ENCODE measurements at places on chromosomes 16 and 17.

DNA sequence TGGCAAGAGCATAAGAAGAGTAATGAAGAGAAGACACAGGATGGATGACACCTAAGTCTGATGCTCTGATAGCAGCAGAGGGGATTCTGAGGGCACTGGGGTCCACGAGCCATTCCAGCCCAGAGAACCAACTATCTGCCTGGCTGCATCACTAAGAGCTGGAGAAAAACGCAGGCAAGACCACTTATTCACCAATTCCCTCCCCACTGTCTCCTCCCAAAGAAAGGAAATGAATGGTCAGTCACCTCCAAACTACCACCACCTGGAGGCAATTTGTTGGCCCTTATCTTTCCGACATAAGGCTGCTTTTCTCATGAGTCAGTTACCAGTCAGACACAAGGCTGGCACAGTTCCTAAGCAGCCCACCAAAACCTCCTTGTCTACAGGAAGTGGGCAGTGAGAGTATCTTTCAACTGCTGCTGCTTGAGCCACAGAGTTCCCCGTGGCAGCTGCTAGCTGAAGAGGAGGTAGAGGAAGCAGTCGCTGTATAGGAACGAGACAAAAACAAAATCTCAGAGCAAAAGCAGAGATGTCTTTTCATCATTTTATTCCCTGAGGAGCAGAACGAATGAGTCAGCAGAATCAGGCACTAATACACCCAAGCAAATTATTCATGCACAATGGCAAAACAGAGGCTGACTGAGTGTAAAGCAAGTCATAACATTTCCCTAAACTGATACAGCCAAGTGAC is 111.1 kb downstream of the SMG6 start:
- peak; percentile 47 for DNase-seq

- no peak for DNase-seq
Measured at GRCh38 chr17:50728881-50729765, 9.7 kb downstream of the LUC7L3 start.

DNA sequence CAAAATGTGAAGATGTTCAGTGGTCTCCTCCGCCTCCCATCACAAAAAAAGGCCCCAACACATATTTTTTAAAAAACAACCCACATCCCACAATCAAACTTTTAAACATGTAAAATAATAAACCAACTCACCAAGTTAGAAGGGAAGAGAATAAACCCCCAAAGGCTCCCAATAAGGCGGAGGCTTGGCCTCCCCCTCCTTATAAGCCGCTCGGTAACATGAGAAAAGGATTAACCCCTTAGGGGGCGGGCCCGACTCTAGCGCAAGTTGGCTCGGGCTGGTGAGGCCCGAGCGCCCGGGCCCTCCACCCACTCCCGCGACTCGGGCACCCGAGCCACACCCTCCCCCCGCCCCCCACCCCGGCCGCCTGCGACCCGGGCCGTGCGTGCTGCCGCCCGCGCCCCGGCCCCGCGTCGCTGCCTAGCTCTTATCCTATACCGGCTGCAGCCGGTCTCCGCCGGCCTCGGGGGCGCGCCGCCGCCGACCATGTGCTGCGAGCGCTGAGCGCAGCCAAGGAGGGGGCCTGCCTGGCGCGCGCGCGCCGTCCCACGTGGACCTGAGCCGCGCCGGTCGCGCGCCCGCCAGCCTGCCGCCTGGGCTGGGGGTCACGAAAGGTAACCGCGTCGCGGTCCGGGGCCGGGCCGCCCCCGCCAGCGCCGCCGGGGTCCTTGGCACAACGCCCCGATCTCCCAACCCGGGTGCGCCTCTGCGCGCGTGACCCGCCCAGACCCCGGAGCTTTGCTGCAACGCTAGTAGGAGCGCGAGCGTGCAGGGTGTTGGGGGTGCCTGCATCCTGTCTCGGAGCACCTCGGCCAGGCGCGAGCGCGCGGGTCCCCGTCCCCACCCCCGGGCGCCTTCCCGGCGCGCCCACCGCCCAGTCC is at the start of the genes ARSG and SLC16A6:
ARSG (plus strand) TSS at position 541 of the 881 bp plus-strand sequence. CDS start 15,999 bp downstream, outside the sequence.
SLC16A6 (minus strand) TSS at position 173 of the 881 bp plus-strand sequence. CDS start 12,807 bp downstream, outside the sequence.
- peak; percentile 85 for DNase-seq

DNA sequence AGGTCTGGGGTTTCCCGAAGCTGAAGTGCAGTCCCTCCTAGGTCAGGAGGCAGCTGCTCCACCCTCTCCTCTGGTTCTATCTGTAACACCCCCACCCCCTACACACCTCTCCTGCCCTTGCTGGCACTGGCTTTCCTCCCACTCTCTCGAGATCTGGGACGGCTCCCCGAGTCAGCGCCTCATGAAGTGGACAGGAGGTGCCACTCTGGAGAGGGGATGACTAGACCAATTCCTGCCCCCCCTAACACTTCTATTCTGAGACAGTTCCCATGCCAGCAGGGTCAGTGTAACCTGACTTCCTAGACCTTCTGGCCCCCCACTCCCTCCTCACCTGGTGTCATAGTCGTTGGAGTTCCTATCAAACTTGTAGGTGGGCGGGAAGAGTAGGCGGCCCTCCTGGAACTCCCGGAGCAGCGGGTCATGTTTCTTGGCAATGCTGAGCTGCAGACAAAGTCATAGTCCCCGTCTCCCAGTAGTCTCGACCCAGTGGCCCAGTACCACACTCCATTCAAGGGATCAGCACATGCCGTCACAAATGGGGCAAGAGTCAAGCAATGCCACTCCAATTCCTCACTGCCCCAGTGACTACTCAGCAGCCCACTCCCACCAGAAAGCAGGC is 9.7 kb downstream of the INPP5K start:
- no peak for DNase-seq

GRCh38 chr16:75197522-75198134 is 9.3 kb downstream of the CTRB2 start:
- peak; percentile 40 for DNase-seq

DNA sequence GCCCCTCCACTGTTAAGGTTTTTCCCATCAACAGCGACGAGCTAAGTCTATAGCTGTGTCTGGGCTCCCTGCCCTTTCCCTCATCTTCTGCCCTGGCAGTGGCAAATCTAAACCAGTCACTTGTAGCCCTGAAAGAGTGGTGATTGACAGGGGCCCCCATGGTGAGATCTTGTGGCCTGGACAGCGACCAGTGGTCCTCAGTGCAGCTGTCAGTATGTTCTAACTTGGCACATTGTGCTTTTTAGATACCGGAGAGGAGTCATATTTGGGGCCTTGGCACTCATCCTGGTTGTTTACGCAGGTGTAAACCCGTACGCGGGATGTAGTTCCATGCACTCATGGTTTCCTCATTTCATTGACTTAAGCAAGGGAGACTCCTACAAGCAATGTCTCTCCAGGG is 57.5 kb upstream of the ARHGAP44 start:
- DNase-seq = no peak

DNA sequence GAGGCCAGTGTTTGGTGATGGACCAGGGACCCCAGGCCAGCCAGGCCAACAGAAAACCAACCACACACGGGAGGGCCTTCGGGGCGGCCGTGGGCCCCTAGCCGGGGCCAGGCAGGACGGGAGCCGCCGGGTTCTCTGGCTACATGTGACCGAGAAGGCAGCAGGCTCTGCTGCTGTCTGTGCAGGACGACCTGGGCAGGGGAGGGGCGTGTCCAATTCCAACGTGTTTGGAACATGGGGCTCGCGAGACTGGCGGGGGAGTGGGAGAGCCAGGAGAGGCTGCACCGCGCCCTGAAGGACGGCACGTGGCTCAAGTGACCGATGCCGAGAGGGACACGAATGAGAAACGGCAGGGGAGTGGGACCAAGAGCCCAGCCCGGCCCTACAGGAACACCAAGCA is 75.4 kb downstream of the LMF1 start:
- no peak for DNase-seq

DNA sequence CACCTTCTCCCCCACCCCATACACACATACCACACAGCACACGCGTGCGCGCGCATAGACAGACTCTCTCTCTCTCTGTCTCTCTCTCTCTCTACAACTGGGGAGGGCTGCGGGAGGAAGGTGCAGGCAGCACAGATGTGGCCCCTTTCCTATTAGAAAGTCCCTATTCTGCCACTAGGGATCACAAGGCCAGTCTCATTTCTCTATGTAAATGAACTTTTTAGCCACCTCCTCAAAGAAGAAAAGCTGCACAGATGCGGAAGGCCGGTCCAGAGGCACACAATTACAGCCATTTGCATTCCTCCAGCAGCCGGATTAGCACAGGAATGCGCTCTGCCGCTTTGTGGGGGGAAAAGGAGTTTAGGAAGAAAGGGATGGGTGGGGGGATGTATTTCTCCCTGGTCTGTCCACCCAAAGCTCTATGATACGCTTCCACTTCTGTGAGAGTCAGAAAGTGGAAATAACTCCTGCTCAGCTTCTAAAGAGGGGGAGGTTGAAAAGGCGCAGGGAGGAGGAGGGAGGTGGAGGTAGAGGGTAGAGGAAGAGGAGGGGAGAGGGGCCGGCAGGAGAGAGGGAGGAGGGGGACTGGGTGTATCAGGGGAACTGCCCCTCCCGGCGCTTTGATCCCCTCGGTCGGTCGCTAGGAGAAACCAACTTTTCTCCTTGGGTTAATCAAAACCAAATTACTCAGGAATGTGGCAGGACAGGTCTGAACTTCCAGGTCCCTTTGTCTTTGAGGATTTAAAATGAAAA is 11.7 kb downstream of the ZFHX3 start:
- peak; percentile 90 for DNase-seq

DNA sequence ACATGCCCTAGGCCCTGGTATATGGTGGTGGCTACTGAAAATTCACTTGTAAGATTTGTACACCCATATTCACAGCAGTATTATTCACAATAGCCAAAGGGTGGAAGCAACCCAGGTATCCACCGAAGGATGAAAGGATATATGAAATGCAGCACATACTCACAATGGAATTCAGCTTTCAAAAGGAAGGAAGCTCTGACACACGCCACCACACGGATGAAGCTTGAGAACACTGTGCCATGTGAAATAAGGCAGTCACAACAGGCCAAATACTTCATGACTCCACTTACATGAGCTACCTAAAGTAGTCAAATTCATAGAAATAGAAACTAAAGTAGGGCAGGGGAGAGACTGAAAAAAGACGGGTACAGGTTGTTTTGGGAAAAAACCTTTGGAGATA is 2.9 kb downstream of the XPO6 start:
- no peak for DNase-seq

DNA sequence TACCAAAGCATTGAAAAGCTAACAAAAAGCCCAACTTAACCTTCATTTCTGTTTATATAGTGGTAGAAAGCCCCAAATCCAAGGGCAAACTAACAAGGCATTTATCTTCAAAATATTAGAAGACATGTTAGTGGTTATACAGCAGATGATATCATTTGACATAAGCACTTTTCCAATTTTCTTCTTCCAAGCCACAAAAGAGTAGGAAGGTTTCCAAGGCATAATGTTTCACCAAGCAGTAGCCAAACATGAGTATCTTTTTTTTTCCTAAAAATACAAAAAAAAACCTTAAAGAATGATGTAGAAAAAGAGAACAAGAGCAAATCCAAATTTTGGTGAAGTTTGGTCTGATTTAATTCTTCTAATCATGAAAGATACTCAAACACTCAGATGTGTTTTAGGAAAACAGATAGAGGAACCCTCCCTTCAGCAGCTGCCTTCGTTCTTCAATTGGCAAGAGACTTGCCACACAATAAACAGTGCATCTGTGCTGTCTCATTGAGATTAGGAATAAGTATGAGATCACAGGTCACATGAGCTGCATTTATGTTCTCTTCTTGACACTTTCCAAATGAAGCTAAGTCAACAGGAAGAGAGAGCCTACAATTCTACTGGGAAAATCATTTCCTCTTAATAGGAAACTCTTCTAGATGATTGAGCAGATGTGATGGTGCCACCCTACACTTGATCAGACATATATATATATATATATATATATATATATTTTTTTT is 106.7 kb downstream of the TTC19 start:
- no peak for DNase-seq

DNA sequence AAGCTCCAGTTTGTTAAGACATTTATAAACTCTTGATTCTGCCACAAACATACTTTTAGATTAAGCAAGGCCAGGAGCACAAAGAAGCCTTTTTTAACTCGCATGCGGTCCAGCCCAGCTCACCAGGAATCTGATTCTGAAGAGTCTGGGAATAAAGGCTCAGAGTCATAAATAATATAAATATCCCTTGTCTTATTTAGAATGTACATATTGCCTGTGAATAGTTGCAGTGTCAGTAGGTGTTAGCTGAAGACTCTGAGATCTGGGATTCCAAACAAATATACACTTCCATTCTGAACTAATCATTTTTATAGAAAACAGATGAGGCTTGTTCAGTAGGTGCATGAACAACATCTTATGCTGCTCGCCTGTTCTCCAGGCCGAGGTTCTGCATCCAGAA is 59.1 kb upstream of the ELAC2 start:
- DNase-seq = no peak

- no peak for DNase-seq
Measured at GRCh38 chr17:49456183-49456965, 38.7 kb upstream of the NGFR start.

DNA sequence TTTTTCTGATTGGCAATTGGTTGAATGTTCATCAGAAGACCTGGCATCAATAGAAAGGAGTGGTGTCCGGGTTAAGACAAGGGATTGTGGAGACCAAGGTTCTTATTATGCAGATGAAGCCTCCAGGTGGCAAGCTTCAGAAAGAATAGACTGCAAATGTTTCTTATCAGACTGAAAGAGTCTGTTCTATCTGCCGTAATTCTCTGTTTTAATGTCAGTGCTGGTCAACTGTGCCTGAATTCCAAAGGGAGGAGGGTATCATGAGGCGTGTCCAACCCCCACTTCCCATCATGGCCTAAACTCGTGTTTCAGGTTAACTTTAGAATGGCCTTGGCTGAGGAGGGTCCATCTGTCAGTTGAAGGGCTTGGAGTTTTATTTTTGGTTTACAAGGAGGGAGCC is 60.4 kb upstream of the AKTIP start:
- no peak for DNase-seq

GRCh38 chr17:41614098-41614497 is 1.5 kb upstream of the KRT16 start:
- no peak for DNase-seq

GRCh38 chr16:8946544-8946943 is 17.2 kb downstream of the USP7 start:
- DNase-seq = no peak

Data from mesendoderm (in vitro differentiated cells).